ENCODE measurements at places on chromosomes 5 and 9. TPM values are rescaled to one million over a fixed set of nuclear protein-coding genes. Genes with fewer than 3 reads are reported as not detected.

The ZNF474 gene
- 0.21 TPM for total RNA-seq

The NPR3 gene
- total RNA-seq, result 20.7 TPM

The SOHLH1 gene
- total RNA-seq, result not detected

The CARTPT gene
- not detected for total RNA-seq

The GABRG2 gene
- total RNA-seq, result not detected

The BTNL3 gene
- total RNA-seq, result not detected

The OBP2B gene
- total RNA-seq, result not detected

The MAP1B gene
- 28.3 TPM for total RNA-seq

The CD274 gene
- 0.97 TPM for total RNA-seq

The ELL2 gene
- 20.1 TPM for total RNA-seq

The NIPAL4 gene
- total RNA-seq, result 16.4 TPM

Measured in A549 treated with GW870086 at 1 μM for 4 hours (cell line).